Esophagus muscularis mucosa (tissue), 4 donors: ENCODE measurements at places on chromosomes 12 and 14. TPM values are rescaled to one million over a fixed set of nuclear protein-coding genes. Genes with fewer than 3 reads are reported as not detected.

GRCh38 chr14:39266525-39266870, 32.8 kb downstream of the MIA2 start:
- peaks cover 13% of the 10 kb centered on the region for H3K4me1 ChIP-seq
- no peak for DNase-seq
- H3K4me3 ChIP-seq, result peak overlapping the region; percentile 92
- no peaks in the 10 kb centered on the region for H3K36me3 ChIP-seq

NR4A1 gene
- total RNA-seq, result 53.0 TPM

REM2 gene
- 0.34 TPM for total RNA-seq

- DNase-seq, result no peak
- H3K27me3 ChIP-seq, result no peaks in the 10 kb centered on the region
- H3K4me3 ChIP-seq, result no peak within 1 kb of the TSS
- H3K4me1 ChIP-seq, result no peaks in the 10 kb centered on the region
- no peak within 1 kb of the TSS for H3K27ac ChIP-seq
These were observed at the start of gene UNC79 for GRCh38 chr14:93430315-93431035. Gene UNC79, plus strand, starts transcription at chr14:93430939. Its CDS starts 91 bp downstream, at chr14:93431030.

DNA sequence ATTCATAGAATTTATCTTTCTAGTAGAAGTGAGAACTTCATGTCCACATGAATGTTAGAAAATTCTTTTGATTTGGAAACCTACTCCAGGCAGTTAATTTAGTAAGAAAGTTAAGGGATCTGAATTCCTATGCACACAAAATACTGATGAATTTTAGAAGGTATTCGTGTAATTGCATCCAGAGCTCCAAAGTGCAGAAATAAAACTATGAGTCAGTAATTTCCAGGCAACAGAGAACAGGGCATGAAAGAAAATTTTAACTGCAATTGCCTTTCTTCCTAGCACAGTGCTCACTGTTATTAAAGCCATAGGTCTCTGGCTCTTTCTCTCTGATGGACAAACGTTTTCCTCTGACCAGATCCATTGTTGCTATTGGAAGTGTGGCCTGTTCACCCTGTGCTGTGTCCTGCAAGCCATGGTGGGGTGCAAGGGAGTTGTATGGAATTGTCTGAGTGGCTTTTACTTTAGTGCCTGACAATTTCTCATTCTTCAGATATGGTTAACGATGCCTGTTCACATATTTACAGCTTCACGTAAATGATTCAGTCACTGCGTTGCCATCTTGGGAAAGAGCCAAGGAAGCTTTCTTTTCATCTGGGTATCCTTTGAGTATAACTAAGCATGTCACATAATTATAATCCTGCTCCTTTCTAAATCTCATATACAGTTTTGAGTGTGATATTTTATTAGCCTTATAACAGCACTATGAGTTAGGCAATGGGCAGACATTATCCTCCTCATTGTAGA, 145.1 kb downstream of the ACSS3 start:
- no peaks in the 10 kb centered on the region for H3K4me1 ChIP-seq
- DNase-seq, result no peak
- H3K4me3 ChIP-seq, result no peak overlapping the region
- no peaks in the 10 kb centered on the region for H3K27me3 ChIP-seq

DNA sequence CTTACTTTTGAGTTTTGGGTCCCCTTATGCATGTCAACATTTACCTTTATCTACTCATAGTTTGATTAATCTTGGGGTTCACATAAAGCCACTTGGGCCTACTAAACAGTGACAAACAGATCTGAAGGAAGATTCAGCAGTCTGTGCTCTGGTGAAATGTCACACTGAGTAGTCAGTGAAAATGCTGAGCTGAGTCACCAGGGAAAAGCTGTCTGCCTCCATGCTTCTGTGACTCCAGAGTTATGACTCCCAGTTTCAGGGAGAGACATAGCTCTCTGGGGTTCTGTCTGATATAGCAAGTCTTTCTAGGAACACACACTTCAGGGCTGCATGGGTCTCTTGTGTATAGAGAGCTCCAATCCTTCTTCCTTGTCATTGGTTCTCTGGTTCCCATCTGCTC, 406.3 kb upstream of the FAR2 start:
- H3K4me3 ChIP-seq, result no peak overlapping the region
- H3K27ac ChIP-seq, result no peak overlapping the region
- no peaks in the 10 kb centered on the region for H3K4me1 ChIP-seq

GRCh38 chr12:54060174-54060974, 6.7 kb downstream of the HOXC4 start:
- H3K27ac ChIP-seq, result no peak overlapping the region
- peaks cover 14% of the 10 kb centered on the region for H3K4me1 ChIP-seq
- peaks cover 18% of the 10 kb centered on the region for H3K27me3 ChIP-seq
- no peak overlapping the region for H3K4me3 ChIP-seq
- DNase-seq, result no peak
- no peaks in the 10 kb centered on the region for H3K36me3 ChIP-seq

PCED1B gene
- total RNA-seq, result 0.92 TPM

CD27 gene
- 0.66 TPM for total RNA-seq

DNA sequence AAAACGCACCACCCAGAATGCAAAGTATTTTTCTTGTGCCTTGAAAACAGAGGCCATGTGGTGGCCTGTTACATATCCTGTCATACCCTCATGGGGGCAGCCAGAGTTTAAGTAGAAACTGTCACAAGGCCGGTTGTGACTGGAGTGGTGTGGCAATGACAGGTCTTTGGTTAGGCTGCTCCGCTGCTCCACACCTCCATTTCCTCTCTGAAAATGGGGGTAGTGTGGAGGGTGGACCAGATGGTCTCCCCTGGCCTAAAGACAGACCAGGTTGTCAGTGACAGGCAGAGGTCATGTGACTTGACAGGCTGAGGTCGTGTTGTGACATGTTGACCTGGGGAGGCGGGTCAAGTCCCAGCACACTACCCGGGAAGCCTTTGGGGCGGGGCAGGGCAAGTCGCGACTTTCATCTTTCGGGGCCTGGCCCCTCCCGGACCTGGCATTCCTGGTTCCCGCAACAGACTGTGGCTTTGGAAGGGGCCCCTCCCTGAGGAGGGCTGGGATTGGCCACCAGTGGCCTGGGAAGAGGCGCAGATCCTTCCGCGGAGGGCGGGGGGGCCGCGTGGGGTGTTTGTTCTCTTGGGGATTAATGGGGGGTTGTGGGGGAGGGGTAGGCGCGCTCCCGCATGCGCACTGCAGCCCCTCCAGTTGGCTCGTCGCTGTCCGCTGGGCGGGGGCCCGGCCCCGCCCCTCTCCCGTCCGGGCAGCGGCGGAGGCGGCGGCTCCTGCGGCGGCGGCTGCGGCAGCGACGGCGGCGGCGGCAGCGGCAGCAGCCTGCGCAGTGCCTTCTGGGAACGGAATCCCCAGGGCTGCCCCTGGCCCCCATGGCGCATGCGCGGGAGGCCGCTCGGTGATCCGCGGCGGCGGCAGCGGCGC, at the start of gene MBD6:
TSS of gene MBD6 (plus strand) at position 814 of the 876 bp plus-strand sequence. CDS start 1,480 bp downstream, outside the sequence.
- H3K4me3 ChIP-seq, result peak within 1 kb of the TSS; percentile 81
- H3K27me3 ChIP-seq, result no peaks in the 10 kb centered on the region
- peaks cover 53% of the 10 kb centered on the region for H3K4me1 ChIP-seq
- peak; percentile 98 for DNase-seq
- H3K36me3 ChIP-seq, result peaks cover 39% of the 10 kb centered on the region

DNA sequence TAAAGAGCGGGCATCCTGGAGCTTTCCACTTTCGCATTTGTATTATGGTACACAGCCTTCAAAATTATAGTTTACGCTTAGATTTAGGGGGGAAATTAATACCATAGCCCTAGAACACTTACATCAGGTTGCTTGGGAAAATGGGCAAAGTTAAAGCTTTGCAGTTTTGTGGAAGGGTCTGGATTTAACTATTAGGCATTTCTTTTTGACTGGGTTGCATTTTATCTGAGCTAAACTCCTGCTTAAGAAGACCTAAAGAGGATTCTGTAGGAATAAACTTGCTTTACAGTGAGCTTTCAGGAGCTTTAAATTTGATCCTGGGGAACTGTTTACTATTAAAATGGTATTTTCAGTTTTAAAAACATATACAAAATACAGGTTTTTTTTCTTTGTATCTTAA, 42.8 kb upstream of the PTPRQ start:
- no peaks in the 10 kb centered on the region for H3K36me3 ChIP-seq
- no peak overlapping the region for H3K27ac ChIP-seq
- H3K4me1 ChIP-seq, result no peaks in the 10 kb centered on the region
- DNase-seq, result no peak

GRCh38 chr14:69688299-69688649, 76.9 kb downstream of the SUSD6 start:
- DNase-seq, result no peak
- H3K4me3 ChIP-seq, result no peak overlapping the region
- peaks cover 2% of the 10 kb centered on the region for H3K36me3 ChIP-seq
- H3K4me1 ChIP-seq, result peaks cover 85% of the 10 kb centered on the region

DNA sequence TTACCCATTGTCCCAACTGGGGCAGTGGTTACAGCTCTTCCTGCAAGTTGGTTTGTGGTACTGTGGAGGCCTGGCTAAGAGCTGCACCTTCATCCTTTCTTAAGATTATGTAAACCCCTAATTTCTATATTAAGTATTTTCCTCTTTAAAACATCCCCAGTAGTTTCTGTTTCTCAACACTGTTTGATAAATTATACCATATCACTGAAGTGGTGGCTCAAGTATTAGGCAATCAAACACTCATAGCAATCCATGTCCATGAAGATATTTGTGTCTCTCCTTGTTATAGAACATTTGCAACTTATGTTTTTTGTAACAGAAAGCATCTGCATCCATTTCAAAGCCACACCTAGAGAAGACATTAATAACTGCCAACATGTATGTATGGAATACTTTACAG, 31.8 kb downstream of the ATXN3 start:
- no peak overlapping the region for H3K4me3 ChIP-seq
- H3K4me1 ChIP-seq, result no peaks in the 10 kb centered on the region
- no peak for DNase-seq

DNA sequence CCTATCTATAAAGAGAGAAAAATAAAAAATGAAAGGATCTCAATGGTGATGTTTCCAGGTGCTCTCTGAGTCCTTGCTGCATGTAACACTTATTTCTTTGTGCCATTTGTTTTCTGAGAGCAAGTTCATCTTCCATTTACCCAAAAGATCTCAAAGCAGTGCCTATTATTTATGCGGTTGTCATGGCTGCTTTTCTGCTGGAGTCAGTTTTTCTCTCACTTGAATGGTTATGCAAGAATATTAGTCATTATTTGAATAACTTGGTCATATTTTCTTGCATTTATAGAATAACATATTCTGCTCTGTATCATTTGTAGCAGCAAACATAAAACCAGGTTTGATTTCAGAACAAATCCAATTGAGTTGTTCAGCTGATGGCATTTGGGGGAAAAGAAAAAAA, 141.8 kb upstream of the G2E3 start:
- H3K27me3 ChIP-seq, result no peaks in the 10 kb centered on the region
- DNase-seq, result no peak
- H3K36me3 ChIP-seq, result no peaks in the 10 kb centered on the region
- no peaks in the 10 kb centered on the region for H3K4me1 ChIP-seq
- no peak overlapping the region for H3K27ac ChIP-seq
- no peak overlapping the region for H3K4me3 ChIP-seq

- no peaks in the 10 kb centered on the region for H3K36me3 ChIP-seq
- H3K27ac ChIP-seq, result no peak overlapping the region
- H3K4me3 ChIP-seq, result no peak overlapping the region
- H3K4me1 ChIP-seq, result peaks cover 7% of the 10 kb centered on the region
- DNase-seq, result no peak
- H3K27me3 ChIP-seq, result no peaks in the 10 kb centered on the region
These were observed 197.0 kb downstream of the PHLDA1 start for GRCh38 chr12:75834591-75834990.

- no peak overlapping the region for H3K4me3 ChIP-seq
- no peak for DNase-seq
- no peak overlapping the region for H3K27ac ChIP-seq
- H3K36me3 ChIP-seq, result peaks cover 63% of the 10 kb centered on the region
- no peaks in the 10 kb centered on the region for H3K27me3 ChIP-seq
These were observed 11.1 kb downstream of the TNFAIP2 start for GRCh38 chr14:103134405-103134804.

DNA sequence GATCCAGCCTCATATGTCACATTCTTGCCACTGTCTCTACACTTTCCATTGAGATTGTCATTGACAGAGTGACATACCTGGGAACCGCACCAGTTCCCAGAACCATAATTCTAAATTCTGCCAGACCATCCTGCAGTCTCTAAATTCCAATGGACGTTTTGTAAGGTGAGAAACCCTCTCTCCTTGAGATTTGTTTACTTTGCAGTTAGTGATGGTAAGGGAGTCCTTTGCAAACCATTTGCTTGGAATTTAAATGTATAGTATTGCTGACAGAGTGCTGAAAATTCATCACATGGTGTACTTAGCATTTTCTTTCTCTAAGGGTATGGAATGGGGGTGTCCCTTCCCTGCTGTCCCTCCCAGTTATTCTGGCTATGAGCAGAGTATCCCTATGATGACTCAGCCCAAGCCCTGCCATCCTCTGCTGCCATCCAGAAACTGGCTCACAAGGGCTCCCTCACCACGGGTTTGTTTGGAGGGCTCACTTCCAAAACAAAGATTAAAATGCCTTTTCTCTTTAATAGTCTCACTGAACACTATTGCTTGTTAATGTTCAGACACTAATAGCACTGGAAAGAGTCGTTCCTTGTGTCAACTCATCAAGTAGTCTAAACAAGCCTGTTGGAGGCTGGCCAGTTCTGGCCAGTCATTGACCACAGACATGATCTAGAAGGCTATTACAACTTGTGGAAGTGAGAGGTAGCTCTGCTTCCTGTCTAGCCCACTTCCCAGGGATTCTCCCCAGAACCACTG, 129.0 kb upstream of the HMGA2 start:
- no peak overlapping the region for H3K27ac ChIP-seq
- H3K4me3 ChIP-seq, result no peak overlapping the region
- no peak for DNase-seq
- H3K36me3 ChIP-seq, result no peaks in the 10 kb centered on the region

RHOJ gene
- 12.1 TPM for total RNA-seq

DNA sequence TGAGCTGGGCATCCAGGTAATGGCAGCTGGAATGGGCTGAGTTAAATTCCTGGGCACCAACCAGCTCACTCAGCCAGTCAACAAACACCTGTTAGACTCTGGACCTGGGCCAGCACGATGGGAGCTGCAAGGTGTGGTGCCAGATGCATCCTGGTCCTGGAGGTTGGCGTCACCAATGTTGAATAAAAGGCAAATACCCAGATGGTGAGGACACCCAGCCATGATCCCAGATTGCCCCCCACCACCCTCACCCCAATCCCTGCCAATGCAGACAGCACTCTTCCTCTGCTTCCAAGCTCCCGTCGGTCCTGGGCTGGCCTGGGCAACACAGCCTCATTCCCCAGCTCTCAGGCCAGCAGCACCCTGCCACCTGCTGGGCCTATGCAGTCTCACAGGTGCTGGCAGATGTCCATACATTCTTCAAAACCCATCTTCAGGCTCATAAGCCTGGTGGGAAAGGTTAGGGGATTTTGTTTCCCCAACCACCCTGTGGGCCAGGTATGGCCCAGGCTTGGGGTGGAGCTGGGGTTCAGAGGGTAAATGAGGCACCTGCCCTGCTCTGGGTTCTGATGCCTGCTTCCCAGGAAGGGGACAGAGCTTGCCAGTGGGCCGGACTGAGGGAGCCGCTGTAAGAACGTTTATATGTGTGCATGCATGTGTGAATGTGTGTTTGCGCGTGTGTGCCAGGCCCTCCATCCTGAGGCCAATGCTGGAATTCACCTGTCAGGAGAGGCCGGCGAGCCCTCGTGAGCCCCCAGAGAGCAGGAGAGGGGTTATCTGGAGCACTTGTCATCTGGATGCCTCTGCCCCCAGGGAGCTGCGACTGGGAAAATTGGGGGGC, 58.0 kb downstream of the LGMN start:
- no peak overlapping the region for H3K27ac ChIP-seq
- H3K4me3 ChIP-seq, result no peak overlapping the region
- no peaks in the 10 kb centered on the region for H3K36me3 ChIP-seq

- H3K27me3 ChIP-seq, result no peaks in the 10 kb centered on the region
- H3K4me1 ChIP-seq, result peaks cover 20% of the 10 kb centered on the region
- no peak overlapping the region for H3K27ac ChIP-seq
- DNase-seq, result no peak
- H3K36me3 ChIP-seq, result no peaks in the 10 kb centered on the region
These were observed 229.4 kb downstream of the CHST11 start for GRCh38 chr12:104686196-104686595.

NID2 gene
- total RNA-seq, result 40.4 TPM

CCDC88C gene
- total RNA-seq, result 5.1 TPM

JAG2 gene
- 5.0 TPM for total RNA-seq
